ENCODE measurements at places on chromosomes 3 and 15.

DNA sequence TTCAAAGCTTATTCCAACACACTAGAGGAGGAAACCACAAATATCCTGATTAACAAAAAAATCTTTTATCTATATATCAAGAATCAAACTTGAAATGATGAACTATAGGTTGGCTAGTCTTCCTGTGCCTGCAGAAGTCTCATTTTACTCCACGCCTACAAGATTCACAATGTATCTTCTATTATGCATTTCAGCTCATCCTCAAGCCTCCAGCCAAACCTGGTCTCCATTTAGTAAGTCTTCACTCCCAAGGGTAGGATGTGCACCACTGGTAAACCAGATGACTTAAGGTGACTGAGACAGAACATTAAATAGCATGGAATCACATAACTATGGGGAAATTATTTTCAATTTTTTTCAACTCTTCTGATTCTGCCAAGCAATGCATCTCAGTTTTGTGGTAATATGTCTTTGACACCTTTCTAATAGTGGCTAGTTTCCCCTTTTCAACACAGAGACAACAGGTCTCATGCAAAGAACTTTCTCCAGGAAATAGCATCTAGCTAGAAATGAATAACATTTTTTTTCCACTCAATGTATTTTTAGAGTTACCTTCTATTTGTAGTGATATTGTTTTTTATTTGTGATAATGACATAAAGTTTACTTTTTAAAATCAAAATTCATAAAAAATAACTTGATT, 166.9 kb downstream of the TNIK start:
- no peak for DNase-seq

GRCh38 chr3:134419214-134419959, 45.1 kb upstream of the AMOTL2 start:
- no peak for DNase-seq

DNA sequence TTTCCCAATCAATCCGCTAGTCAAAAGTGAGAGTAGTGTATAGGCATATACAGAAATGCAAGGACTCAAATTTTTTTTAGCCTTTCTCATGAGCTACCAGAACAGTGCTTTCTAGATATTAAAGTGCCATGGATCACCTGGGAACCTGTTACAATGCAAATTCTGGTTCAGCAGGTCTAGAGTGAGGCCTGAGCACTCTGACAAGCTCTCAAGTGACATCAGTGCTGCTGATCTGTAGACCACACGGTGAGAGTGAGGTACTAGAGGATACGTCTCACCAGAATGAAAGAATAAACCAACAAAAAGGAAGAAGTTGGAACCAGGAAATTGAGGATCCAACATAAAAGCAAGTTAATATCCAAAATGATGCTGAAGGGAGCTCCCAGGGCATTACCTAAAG, 16.0 kb upstream of the PLA2G4D start:
- DNase-seq: no peak

DNA sequence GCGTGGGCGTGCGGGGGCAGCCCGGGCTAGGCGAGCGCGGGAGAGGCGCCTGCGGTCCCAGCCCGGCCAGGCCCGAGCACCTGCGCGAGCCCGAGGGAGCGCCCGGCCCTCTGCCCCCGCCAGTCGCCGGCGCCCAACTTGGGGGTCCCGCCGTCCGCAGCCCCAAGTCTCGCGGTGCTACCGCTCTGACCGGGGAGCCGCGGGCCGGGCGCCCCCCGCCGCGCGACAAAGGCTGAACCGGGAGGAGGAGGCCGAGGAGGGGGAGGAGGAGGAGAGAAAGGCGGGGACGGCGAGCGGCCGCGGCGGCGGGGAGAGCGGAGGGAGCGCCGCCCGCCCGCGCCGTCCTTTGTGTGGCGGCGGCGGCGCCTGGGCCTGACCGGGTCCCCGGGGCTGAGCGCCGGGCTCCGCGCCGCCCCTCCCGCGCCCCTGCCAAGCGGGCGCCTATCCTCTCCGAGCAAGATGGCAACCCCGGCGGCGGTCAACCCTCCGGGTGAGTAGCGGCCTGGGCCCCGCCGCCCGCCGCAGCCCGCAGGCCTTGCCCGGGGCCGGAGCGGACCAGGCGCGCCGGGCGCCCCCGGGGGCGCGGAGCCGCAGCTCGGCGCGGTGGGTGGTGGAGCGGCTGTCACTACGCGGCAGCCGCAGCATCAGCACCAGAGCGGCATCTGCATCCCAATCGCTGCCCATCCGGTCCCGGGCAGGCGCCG, at the start of gene ARNT2:
TSS of gene ARNT2 (plus strand) at position 326 of the 704 bp plus-strand sequence. CDS start at position 460, 134 bp downstream.
- DNase-seq: peak; percentile 42

- no peak for DNase-seq
Observed at GRCh38 chr3:113223475-113224281, 12.3 kb downstream of the BOC start.

GRCh38 chr3:114364806-114365654, 71.2 kb downstream of the TIGIT start:
- no peak for DNase-seq

DNA sequence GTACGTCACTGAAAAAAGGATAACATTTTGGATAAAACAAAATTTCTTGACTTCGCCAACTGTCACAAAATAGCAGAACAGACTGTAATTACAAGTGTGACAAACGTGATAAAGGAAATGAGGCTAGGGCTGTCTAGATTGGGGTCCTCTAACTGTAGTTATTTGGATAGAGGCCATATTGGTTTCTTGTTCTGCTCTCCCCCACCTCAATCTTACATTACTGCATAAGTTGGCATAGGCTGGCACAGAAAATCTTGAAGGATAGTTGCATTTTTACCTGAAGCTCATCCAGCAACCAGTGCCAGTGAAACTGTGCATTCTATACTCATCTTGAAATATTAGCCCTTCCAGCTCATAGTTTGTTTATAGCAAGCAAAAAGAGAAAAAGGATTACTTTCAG, 84.6 kb downstream of the ITPR1 start:
- no peak for DNase-seq

GRCh38 chr3:69209413-69209812, 87.0 kb upstream of the LMOD3 start:
- DNase-seq: no peak

GRCh38 chr15:98003518-98003917, 43.0 kb downstream of the ARRDC4 start:
- no peak for DNase-seq

GRCh38 chr3:14412831-14413380, 10.5 kb downstream of the SLC6A6 start:
- peak; percentile 59 for DNase-seq

DNA sequence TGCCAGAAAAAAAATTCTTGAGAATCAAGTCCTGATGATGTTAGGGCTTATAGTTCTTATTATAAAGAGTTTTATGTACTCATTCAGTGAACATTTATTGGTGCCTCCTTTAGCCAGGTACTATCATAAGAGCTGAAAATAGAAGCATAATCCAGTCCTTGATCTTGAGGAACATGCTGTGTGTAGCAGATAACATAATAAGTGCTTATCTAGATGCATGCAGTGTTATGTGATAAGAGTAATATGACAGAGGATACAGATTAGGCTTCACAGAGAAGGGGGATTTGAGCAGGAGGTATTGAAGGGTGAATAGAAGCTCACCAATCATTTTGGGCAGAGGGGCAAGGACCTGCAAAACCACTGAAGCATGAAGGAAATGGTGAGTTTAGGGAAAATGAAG, 1.1 kb downstream of the CCR2 start:
- no peak for DNase-seq

DNA sequence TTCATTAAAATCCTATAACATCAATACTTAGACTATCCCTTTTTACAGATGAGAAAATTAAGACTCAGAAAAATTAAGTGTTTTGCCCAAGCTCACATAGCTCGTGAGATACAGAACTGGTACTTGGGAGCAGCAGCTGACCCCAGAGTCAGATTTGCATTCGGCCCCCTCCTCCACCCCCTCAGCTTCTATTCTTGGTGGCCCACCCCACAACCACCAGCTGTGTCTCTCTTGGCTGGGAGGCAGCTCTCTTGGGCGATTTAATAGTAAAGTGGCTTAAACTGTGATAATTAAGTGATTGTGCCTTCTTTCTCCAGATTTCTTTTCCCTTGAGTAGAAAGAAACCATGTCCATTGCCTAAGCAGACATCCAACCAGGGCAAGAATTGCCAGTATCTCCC, 203.6 kb upstream of the PDZRN3 start:
- no peak for DNase-seq

GRCh38 chr3:54573858-54574257, 354.0 kb downstream of the LRTM1 start:
- no peak for DNase-seq

DNA sequence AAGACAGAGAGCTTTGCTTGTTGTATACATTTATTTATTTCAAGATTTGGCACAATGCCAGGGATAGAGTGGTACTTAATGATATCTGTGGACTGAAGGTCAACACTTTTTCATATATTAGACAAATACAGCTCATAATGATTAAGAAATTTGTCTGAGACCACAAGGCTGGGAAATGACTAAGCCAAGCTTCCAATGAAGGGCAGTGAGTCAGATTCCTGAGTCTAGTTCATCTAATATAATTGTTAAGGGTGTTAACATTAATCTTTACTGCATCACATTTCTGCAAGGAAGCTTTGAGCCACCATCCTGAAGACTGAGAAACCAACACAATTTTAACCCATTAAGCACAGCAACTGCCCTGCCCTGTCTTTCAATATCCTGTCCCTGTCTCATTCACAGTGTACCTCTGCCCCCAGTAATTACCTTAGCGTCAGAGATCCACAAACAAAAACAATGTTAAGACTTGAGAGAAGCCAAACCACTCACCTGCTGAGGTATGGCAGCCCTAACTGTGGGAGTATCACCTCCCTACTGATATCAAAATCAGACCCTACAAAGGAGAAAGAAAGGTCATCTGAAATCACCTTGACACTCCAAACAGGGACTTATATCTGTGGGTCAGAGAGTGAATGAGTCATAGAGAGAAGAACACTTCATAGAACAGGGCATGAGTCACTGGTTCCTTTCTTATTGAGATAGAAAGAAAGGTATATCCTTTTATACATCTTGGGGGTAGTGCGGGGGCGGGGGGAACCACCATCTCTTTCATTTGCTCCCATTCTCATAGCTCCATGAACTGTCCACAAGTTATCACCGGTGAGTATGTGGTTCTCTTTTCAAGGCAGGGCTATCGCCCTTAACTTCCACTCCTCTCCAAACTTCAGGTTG, 74.7 kb downstream of the MAGI1 start:
- peak; percentile 95 for DNase-seq

GRCh38 chr3:66755924-66756323, 242.2 kb upstream of the KBTBD8 start:
- no peak for DNase-seq

DNA sequence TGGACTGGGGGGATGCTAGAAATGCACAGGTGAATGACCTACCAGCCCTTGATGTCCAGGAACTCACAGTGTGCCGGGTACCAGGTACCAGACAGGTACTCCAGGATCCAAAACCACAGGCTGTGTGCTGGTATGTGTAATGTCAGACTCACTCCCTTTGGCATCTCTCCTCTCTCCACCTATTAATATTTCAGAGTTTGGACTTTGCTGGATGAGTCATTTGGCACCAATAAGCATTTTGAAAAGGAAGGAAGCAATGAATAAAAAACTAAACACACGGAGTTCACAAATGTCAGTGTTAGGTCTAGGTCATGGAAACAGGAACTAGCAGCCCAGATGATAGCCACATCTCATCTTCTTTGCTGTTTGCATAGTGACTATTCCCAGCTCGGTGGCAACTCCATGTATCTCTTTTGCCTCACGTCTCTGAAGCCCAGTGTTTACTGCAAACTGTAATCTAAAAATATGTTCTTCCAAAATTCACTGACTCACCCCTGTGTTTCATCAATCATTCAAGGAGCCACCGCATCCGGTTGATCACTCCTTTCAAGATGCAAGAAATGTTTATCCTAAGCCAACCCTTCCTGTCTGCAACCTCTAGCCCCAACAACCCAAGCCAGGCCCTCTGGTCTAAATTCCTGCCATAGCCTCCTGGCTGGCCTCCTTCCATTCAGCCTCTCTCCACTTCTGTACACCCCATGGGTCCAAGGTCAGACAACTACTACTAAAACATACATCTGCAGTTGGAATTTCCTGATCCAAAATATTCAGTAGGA, 8.4 kb downstream of the ITGB5 start:
- peak; percentile 97 for DNase-seq

GRCh38 chr3:72479651-72480215, 368.5 kb downstream of the SHQ1 start:
- DNase-seq: no peak

GRCh38 chr15:56927816-56928215, 9.4 kb downstream of the TCF12 start:
- peak; percentile 49 for DNase-seq

- DNase-seq: no peak
Observed at GRCh38 chr15:50815958-50816590, 50.6 kb upstream of the SPPL2A start.

- no peak for DNase-seq
Observed at GRCh38 chr3:35263477-35263876, 375.8 kb upstream of the ARPP21 start.

GRCh38 chr3:27479806-27480543, 4.2 kb downstream of the SLC4A7 start:
- no peak for DNase-seq

DNA sequence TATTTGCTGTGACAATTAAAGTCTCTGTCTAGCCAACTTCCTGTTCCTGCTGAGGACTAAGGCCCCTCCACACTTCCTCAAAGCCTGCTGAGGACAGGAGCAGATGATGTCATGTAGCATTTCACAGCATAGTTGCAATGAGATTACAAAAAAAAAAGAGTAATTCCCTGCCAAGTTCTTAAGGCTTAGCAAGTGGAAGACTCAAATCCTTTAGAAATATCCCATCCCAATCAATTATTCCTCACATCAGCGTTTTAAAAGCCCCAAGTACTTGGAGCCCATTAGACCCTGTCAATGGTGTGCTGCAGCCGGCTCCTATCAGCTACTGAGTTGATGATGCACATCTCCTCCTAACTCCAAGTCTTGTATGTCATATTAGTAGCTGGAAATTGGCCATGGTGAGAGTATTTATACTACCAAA, 51.7 kb downstream of the TRANK1 start:
- peak; percentile 88 for DNase-seq

GRCh38 chr15:56160966-56161365, 82.7 kb downstream of the RFX7 start:
- DNase-seq: no peak

DNA sequence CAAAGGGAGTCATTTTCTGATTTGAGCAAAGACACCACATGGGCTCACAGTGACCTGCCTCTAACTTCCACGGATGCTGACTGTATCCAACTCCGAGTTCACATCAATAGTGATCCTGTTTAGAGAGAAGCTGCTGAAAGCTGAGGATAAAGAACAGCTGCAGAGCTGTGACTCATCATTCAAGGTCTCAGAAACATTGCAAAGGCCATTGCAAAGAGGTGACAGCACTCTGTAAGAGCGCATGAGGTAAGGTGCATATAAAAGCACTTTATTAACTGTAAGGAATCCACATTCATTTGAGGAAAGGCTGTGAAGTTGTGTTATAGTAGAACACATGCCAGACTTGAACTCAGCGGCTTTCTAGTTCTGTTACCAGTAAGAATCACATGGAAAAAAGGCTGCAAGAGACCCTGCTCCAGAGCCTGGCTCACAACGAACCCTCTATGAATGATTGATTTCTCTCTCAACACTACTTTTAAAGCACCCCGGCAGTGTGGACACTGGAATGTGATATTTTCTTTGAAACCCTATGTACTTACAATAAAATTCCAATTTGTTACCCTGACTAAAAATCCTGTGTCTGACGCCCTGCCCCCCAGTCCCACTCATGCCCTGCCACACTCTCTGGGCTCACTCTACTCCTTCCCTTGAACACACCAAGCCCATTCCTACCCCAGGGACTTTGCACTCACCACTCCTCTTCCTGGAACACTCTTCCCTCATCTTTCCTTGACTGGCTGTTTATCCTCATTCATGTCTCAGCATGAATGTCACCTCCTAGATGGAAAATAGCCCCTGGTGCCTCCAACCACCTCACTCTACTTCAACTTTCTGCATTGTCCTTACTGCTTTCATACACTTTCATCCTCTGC, 111.2 kb downstream of the LSM3 start:
- DNase-seq: peak; percentile 95
